ENCODE measurements at places on chromosomes 16 and 17.
A peak's percentile ranks its signal among the peaks of the same experiment; 100 is the strongest.

GRCh38 chr17:55090079-55090492, 121.5 kb downstream of the STXBP4 start:
- no peak for DNase-seq

GRCh38 chr17:903691-904481, 75.7 kb downstream of the NXN start:
- DNase-seq: peak; percentile 77

DNA sequence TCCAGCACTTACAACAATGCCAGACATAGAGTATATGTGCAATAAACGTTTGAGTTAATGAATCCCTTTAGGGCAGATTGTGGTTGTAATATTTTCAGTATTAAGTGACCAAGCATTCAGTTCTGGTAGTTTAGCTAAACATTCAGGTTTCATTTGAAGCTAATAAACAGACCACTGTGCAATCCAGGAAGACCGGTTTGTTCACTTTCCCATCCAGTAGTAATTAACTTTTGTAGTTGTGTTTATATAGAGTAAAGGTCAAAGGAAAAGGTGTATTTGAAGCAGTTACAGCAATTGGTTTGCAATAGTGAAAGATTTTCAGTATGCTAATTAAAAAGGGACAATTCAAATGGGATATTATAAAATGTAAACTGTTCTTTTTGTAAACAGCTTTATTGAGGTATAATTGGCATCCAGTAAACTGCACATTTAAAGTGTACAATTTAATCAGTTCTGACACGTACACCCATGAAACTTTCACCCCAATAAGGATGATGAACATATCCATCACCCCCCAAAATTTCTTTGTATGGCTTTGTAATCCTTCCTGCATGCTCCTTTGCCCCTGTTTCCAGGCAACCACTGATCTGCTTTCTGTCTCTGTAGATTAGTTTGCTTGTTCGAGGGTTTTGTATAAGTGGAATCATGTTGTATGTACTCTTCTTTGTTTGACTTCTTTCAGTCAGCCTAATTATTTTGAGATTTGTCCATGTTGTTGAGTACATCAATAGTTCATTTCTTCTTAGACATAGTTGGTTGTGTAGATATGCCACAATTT, 26.3 kb downstream of the MRTFB start:
- no peak for DNase-seq

DNA sequence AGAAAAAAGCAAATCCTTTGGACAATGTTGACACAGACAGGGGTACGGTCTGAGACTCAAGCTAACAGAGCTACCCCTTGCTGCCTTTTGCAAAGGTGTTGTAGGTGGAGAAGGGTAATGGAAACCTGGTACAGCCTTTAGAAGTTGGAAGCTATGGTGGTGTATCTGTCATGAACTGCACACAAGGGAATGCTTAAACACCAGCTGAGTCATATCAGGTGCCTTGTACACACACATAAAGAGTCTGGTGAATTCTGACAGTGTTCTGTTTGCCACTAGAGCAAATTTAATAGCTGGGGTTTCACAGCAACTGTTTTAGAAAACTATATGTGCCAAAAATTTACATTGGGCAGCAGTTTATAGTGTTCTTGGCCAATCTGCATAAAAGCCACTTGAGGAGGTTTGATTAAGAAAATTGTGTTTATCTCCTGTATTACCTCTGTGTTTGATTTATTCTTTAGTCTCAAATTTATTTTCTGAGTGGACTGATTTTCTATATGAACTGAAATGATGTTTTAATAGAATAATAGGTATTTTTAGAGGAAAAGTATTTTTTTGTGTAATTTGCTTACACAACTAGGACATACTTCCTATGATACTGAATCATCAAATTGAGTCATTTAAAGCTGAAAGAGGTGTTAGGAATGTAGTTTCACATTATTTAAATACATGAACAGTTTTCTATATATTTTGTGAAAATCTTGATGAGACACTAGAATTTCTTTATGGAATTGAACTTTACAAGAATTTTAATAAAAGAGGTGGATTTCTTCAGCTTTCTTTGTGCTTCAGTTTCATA, 136.9 kb downstream of the MAP2K6 start:
- DNase-seq: no peak

GRCh38 chr16:89368604-89369249, 121.6 kb downstream of the ANKRD11 start:
- no peak for DNase-seq

DNA sequence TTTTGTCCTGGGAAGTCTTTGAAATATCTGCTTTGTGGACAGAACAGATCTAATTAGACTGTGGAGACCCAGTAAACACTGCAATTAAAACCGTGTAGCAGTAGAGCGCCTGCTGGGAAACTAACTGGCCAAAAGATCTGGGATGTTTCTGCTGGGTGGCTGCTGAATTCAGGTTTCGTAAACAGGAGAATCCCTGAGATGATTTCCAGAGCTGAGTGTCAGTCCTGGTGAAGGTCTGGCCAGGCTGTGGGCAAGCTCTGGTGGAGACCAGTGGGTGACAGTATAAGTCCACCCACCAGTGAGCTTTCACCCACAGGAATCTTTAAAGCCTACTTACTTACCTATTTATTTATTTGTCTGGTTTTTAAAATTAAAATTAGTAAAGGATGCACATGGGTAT, 257.2 kb downstream of the IRF8 start:
- DNase-seq: no peak

DNA sequence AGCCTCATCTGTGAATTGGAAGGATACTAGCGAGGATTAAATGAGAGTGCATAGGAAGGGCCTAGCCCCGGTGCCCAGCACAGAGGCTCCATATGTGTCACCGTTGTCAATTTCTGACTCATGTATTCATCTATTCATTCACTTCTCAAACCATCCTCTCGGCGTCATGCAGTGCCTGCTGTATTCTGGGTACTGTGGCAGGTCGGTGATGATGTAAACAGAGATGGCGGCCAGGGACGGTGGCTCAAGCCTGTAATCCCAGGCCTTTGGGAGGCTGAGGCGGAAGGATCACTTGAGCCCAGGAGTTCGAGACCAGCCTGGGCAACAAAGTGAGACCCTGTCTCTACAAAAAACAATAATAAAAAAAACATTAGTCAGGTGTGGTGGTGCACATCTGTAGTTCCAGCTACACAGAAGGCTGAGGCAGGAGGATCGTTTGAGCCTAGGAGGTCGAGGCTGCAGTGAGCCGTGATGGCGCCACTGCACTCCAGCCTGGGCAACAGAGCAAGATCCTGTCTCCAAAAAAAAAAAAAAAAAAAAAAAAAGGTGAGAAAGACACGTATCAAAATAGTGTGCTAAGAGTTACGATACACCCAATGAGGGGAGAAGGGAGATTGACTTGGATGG, 4.3 kb upstream of the PPP1R1B start:
- DNase-seq: no peak

- no peak for DNase-seq
These were observed 76.0 kb downstream of the EMP2 start for GRCh38 chr16:10504404-10504885.

GRCh38 chr17:31433091-31433790, 41.8 kb downstream of the RAB11FIP4 start:
- DNase-seq: peak; percentile 17

- DNase-seq: no peak
These were observed 7.8 kb downstream of the CES3 start for GRCh38 chr16:66968847-66969246.

GRCh38 chr16:77433146-77433545, 1.7 kb downstream of the ADAMTS18 start:
- no peak for DNase-seq

DNA sequence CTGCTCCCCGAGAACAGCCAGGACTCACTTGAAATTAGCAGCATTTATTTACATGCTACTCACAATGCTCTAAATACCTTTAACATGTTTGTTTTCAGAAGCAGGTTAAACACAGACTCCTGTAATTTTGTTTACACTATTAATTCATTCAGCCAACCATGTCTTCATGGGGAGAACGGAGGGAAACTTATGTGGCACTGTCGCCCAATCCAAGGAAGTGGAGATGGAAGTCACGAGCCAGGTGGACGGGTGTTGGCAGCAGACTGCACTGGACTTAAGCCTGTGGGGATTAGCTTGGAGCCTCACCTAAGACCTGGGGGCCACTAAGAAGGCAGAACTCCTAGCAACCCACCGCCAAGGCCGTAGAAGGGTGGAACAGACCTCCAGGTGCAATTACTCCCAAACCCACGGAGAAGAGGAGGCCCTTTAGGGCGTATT, 8.8 kb upstream of the GFAP start:
- DNase-seq: no peak

DNA sequence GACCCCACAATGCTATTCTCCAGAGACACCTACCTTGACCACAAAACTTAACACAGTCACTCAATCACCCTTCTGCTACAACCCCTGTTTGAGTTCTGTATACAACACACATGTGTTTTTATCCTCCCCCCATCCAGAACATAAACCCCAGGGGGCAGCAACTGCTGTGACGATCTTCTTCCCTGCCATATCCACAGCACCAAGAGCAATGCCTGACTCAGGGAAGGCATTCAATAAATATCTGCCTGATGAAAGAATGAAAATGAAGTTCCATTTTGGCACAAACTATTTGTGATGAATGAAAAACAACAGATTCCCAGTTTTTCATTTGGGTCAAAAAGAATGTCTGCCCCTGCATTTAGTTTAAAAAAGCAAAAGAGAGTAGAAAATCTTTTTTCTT, 27.0 kb downstream of the ASIC2 start:
- no peak for DNase-seq

GRCh38 chr16:15031179-15031578, 24.7 kb downstream of the NTAN1 start:
- DNase-seq: no peak

- DNase-seq: no peak
These were observed 1.8 kb upstream of the NSMCE1 start for GRCh38 chr16:27270349-27270748.

- DNase-seq: no peak
These were observed 1.4 kb upstream of the IL34 start for GRCh38 chr16:70644763-70645597.

DNA sequence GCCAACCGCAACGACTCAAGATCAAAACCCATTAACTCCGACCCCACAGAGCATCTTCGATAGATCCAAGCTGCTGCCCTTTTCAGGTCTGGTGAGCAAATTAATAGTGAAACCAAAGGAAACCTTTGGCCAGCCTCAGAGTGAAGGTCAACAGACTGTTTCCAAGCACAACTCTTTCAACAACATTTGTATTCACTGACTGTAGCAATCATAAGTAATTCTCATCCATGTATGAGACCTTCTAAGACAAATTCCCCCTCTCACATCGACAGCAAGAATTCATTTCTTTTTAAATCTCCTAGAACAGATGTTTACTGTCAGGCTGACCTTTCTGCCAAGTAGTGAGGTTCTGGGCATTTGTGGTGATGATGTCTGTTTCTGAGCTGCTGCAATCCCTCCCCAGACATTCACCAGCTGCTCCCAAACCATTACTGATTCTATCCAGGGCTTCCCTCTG, 64.2 kb downstream of the SLC39A11 start:
- no peak for DNase-seq

GRCh38 chr17:28744104-28744971, 527 bp downstream of the TRAF4 start:
- peak; percentile 51 for DNase-seq

DNA sequence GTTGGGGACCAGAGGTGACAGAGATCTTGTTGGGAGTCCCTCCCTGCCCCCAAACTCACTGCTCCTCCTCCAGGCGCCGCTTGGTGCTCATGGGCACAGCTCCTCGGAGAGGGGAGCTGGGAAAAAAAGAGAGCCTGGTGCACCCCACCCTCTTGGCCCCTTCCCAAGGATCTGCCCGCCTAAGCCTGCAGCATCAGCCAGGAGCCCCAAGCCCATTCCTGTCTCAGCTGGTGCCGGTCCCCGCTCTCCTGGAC, 400 bp downstream of the HCFC1R1 start:
- no peak for DNase-seq

GRCh38 chr17:40095944-40096791, 4.2 kb downstream of the NR1D1 start:
- no peak for DNase-seq

DNA sequence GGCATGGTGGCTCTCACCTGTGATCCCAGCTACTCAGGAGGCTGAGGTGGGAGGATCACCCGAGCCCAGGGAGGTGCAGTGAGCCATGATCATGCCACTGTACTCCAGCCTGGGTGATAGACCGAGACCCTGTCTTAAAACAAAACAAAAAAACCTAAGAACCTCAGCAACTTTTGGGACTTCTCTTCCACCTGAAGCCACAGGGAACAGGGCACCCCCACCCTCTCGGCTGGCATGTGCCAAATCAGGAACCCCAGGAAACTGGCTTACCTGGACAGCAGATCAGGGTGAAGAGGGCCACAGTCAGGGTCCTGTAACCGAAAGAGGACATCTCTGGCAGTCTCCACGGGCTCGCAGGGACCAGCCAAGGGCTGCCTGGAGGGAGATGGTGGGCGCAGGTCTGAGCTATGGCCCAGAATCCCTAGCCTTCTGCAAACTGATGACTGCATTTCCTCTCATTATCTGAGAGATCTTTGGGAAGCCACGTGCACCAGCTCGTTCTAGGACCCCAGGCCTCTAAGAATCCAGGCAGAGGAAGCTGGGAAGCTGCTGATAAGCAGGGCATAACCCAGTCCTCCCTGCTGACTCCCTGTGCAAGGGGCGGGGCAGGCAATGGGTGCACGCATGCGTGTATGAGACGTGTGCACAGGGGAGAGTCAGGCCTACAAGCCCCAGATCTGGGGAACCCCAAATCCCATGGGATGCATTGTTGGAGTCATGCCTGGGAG, 8.4 kb downstream of the PRR29 start:
- peak; percentile 97 for DNase-seq

DNA sequence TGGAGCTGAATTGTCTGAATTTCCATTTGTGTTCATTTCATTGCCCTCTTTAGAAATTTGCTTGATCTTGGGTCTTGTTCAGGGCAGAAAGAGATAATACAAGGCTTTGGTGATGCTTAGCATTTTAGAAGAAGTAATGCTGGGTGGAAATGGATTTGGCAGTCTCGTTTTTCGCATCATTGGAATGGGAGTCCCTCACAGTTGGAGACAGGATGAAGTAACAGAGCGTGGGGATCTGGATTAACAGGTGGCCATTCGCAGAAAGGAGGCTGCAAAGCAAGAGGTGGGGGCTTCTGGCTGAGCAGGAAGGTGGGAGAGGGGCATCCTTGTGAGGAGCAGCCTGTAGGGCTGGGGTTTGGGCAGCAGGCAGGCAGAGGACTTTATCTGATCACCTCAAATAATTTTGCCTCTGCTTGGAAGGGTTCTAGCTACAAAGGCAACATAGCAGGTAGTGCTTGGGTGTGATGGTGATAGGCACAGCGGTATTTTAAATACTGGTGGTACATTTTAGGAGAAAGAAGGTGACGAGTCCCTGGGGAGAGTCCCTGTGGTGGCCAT, 17.0 kb downstream of the KSR1 start:
- no peak for DNase-seq

DNA sequence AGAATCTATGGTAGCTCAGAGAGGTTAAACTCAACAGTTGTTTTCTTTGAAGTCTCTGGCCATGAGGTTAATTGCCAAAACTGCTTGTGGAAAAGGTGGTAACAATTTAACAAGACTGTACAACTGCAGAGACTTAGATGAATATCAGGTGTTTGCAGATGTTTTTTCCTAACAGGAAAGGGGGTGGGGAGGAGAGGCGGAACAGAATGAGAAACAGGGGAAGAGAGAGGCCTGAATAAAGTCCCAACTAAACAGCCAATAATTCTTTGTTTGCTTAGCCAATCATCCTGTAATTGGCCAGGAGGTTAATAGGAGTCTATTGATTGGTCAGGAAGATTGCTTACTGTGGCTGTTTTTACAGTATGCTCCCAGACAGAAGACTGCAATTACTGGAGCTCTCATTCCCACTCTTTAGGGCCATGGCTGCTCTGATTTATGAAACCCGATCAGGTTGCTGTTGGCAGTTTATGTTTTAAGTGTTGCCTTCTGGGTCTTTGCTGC, 249.7 kb upstream of the TBX2 start:
- DNase-seq: no peak
